ENCODE measurements at places on chromosomes 12 and 14.

- no peak for DNase-seq
Measured at GRCh38 chr12:129902371-129903091, 1.3 kb downstream of the TMEM132D start.

- DNase-seq, result no peak
Measured at GRCh38 chr14:23528555-23528954, 23.0 kb downstream of the ZFHX2 start.

DNA sequence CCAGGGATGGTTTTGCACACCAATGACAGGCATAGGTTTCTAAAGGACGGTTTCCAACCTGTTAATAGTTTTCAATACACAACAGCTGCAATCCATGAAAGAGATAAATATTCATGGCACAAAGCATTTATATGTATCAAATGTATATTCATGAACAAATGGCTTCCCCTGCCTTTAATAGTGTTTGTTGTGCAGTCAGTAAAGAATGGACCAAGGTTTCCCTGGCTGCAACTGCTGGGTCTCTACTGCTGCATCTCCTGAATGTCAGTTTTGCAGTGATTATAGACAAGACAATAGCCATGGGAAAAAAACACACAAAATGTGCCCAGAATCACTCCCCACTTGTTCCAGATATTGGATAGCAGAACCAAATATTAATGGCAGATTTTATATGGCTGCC is 284.1 kb downstream of the BTG1 start:
- no peak for DNase-seq

- no peak for DNase-seq
Measured at GRCh38 chr12:124651516-124652273, 84.3 kb upstream of the NCOR2 start.

GRCh38 chr14:23119363-23120327 is 590 bp upstream of the CEBPE start:
- no peak for DNase-seq

GRCh38 chr12:65200007-65200665 is 30.8 kb downstream of the LEMD3 start:
- no peak for DNase-seq

GRCh38 chr14:69483765-69484443 is 624 bp upstream of the PLEKHD1 start:
- peak; percentile 34 for DNase-seq

DNA sequence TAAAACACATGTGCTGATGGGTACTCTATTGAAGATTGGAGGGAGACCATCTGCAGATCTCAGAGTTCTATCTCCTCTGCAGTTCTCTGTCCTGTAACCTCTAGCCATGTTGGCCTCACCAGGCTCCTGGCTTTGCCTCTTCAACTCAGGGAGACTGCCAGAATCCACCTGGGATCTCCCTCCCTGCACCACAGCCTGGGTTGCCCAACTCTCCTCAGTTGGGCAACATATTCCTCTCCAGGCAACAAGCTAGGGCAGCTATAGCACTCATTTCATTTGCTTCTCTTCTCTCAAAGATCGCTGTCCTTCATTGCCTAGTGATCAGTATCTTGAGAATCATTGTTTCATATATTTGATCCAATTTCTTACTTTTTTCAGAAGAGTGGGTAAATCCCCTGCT is 28.8 kb downstream of the CKAP4 start:
- no peak for DNase-seq

DNA sequence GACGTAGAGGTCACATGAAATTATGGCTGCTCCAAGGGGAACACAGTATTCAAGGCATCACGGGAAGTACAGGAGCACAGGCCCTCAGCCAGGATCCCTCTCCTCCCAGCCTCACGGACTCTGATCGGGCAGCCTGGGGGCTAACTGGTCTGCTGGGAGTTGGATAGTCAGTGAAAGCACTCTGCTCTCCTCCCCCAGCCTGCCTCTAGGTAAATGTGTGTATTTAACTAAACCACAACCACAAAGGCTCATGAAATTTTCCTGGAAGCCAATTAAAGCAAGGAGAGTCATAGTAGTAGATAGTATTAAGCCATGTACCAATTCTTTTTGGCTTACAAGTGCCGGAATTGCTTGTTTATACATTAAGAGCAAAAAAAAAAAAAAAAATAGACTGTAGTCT is 254.3 kb downstream of the MSRB3 start:
- peak; percentile 34 for DNase-seq

DNA sequence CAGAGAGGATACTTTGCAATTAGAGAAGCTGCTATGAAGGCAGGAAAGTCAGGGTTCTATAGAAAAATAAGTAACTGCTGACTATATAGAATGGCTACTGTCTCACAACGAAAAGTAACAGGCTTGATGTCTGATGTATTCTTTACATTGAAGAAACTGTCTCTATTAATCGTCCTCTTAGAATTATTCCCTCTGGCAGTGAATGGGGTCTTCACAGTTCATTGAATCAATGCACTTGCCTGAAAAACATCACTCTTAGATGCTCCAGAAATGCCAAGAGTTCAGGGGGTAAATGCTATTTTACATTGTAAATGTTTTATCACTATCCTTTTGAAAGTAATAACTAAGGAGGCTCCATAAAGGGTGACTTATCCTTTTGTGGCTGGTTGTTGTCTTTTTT is 37.7 kb upstream of the CRACR2A start:
- no peak for DNase-seq

DNA sequence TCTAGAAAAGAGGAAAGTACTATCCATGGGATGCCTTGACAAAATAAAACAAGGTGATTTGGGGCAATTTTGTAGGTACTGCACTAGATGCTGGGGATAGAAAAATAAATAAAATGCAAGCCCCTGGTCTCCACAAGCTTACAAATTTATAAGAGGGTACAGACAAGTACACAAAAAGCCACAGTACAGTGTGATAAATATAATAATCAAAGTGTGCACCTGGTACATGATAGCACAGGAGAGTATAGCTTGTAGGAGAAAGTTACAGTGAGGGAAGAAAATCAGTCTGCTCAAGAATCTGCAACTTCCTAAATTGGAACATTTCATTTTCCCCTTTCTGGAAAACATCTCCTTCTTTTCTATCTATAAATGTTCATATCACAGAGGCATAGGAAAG is 3.0 kb upstream of the SSTR1 start:
- DNase-seq, result no peak

Measured in glutamatergic neuron (in vitro differentiated cells).